Inflammatory macrophage treated with lipopolysaccharide for 1 hour (primary cell): ENCODE measurements at places on chromosomes 7 and 10.

- DNase-seq, result no peak
Observed at GRCh38 chr10:95561864-95562177, 650 bp upstream of the SORBS1 start.

GRCh38 chr10:104314591-104315485 is 23.4 kb downstream of the ITPRIP start:
- DNase-seq, result no peak

GRCh38 chr10:499991-500390 is 189.5 kb downstream of the DIP2C start:
- no peak for DNase-seq

GRCh38 chr10:99329304-99329553 is at the start of gene CNNM1:
Gene CNNM1, plus strand, starts transcription at chr10:99329356. Its CDS starts 32 bp downstream, at chr10:99329388.
- DNase-seq, result no peak

DNA sequence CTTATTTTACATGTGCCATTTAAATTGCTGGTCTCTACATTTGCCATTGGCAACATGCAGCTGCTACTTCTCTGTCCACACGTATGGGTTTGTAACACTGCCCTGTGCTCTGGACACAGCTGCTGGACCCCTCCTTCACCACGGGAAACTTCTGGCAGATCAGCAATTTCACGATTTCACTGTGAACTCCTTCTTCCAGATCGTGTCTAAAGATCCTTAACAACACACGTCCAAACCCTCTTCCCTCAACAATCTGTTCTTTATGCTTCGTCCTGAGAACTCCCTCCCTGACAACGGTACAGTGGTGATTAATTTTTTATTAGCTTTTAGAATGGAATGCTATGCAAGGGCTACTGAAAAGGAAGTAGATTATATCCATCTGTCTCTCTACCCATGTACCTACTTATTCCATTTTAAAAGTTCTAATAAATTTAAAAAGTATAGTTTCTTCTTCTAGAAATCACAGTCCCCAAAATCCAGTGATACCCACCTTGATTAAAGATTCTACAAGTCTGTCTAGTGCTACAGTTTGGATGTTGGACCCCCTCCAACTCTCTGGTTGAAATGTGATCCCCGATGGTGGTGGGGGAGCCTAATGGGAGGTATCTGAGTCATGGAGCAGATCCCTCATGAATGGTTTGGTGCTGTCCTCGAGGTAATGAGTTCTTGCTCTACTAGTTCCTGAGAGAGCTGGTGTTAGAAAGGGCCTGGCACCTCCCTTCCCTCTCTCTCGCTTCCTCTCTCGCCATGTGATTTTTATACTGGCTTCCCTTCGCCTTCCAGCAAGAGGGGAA is 81.0 kb downstream of the KIAA1549 start:
- no peak for DNase-seq

DNA sequence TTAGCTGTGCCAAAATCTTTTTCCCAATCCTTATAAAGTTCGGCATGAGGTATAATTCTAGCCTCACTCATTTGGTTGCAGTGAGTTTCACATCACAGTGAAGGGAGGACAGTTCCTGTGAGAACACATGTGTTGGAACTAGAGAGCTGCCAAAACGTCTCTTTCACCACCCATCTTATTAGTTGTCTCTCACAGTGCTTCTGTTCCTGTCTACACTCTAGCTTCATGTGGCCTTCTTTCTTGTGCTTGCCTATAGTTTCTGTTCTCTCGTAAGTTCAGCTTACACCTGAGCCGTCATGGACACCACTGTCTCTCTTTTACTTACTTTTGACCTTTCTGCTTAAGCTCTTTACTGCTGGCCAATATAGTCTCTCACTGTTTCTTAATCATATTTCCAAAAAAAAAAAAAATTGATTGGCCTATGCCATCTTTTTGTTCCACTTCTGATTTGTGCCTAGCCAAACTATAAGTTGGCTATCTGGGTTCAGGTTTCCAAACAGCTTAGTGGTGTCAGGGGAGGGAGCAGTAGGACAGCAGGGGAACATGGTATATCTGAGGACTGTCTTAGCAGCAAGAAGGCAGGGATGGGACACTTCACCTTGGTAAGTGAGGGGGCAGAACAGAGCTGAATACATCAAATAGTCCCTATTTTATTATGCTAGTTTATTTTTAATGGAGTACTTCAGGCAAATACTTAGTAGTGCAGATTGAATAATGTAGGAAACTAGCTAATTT is 38.0 kb downstream of the ZNRF2 start:
- no peak for DNase-seq

GRCh38 chr10:12579954-12580858 is 230.9 kb downstream of the CAMK1D start:
- DNase-seq, result no peak

DNA sequence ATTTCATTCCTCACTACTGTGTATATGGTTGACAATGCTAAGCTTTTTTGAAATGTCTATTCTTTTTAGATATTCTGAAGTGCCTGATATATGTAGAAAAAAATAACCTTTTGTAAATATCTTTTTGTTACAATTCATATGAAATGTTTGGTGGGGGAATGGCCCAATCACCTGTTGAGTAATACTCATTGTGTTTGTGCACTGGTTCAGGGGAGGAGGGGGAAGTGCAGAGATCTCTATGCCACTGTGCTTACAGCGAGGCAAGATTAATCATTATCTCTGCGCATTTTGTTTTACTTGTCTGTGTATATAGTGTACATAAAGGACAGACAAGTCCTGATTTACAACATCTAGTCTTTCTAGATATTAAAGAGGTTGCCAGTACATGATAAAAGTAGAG is 25.2 kb downstream of the NUP42 start:
- DNase-seq, result peak; percentile 51

DNA sequence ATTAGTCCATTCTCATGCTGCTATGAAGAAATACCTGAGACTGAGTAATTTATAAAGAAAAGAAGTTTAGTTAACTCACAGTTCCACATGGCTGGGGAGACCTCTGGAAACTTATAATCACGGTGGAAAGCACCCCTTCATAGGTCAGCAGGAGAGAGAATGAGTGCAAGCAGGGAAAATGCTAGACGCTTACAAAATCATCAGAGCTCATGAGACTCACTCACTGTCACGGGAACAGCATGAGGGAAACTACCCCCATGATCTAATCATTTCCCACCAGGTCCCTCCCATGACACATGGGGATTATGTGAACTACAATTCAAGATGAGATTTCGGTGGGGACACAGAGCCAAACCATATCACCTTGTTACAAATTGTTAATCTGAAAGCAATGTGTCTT is 15.8 kb downstream of the TAS2R39 start:
- peak; percentile 34 for DNase-seq

DNA sequence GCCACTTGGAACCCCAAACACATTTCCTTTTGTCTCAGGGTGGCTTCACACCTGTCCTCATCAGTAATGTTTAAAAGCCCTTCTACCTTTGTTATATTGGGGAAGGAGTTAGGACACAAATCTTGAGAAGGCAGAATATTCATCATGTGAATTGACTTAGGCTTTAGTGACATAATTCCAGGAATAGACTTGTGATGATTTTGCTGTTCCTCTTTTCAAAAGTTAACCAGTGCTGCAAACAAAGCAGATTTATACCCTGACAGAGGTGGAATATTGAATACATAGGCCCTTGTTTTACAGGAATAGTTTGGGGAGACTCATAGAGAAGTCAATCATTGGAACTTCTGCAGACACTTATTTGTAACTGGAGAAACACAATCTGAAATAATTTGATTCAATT is 27.0 kb downstream of the ZNF786 start:
- DNase-seq, result peak; percentile 56

- DNase-seq, result no peak
Observed at GRCh38 chr10:29881336-29881771, 178.0 kb downstream of the JCAD start.

DNA sequence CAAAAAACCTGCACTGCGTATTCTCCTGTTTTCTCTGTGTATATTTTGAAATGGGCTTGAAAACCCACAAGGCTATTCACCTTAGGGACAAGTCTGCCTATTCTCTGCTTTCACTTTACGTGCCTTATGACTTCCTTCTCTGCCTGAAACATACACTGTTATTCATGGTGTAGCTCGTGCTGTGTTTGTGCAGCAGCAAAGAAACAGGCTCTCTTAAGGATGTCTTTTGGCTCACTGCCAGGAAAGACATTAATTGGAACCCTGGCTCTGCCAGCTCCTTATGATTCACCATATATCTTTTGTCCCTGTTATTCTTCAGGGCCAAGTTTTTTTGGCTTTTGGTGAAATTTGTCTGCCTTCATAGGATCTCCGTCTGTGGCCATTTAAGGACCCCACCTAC is 92.4 kb downstream of the TMEM106B start:
- no peak for DNase-seq

- no peak for DNase-seq
Observed at GRCh38 chr7:155509359-155509724, 37.0 kb downstream of the CNPY1 start.

- peak; percentile 59 for DNase-seq
Observed at GRCh38 chr10:96440361-96441292, 73.1 kb downstream of the TLL2 start.

DNA sequence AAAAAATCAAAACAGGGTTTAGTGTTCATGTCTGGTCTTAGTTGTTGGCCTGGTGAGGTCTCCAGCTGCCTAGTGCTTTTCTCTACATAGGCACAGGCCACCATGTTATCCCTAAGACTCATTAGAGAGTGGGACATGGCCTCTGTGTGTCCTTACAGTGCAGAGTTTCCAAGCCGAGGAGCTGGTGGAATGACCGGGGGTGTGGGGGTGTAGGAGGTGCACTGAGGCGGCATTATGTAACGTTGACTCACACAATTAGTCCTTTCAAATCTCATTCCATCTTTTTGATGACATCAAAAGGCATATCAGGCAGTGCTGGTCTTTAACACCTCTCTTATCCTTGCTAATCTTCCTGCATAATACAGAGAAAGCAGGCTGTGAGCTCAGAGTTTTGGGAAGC is 71.3 kb downstream of the MTPN start:
- DNase-seq, result no peak

DNA sequence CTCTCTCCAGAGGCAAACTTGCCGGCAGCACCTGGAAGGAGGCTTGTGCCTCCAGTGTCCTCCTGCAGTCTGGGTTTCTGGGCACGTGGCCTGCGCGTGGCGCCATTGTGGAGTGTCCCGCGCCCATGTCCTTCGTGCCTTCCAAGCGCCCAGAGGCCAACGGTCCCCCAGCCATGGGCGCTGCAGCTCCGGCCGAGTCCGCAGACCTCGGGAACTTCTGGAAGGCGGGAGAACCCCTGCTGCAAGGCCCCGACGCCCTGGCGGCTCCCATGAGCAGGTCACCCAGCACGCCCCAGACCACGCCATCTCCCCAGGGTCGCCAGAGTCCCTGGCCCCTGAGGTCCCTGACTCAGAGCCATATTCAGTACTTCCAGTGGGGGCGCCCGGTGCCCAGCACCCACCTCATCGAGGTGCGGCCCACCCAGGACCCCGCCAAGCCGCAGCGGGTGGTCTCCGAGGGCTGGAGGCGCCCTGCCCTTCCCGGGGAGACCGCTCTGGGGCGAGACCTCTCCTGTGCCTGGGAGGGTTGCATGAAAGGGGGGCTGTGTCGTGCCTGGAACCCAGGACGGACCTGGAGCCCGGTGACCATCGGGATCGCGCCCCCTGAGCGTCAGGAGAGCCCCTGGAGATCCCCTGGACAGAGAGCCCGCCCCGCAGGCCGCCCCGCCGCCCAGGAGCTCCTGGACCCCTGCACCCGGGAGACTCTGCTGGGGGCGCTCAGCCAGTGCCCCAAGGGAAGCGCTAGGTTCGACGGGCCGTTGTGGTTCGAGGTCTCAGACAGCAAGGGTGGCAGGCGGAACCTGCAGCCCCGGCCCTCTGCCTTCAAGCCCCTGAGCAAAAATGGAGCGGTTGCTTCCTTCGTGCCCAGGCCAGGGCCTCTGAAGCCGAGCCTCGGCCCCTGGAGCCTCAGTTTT is at the start of gene POM121L12:
Gene POM121L12, plus strand, starts transcription at position 135 of the 914 bp plus-strand sequence. Its CDS starts 39 bp downstream, at position 174.
- DNase-seq, result no peak

DNA sequence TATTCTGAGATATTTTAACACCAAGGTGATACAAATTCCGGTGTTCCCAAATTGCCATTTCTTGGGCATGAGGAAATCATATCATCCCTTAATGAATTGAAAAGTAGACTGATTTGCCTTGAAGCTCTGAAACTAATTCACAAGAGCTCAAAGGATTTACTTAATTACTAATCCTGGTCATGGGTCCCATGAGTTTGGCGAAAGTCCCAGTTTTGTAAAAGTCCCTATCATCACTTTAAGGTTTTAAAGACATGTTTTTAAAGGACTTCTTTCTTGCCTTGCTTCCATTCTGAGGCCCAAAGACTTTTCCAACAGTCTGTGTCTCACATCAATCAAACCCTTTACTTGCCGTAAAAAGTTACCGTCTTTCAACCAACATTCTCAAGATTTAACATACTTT is 377.9 kb downstream of the DNAJB9 start:
- no peak for DNase-seq

- no peak for DNase-seq
Observed at GRCh38 chr7:158784270-158784669, 45.0 kb downstream of the ESYT2 start.

DNA sequence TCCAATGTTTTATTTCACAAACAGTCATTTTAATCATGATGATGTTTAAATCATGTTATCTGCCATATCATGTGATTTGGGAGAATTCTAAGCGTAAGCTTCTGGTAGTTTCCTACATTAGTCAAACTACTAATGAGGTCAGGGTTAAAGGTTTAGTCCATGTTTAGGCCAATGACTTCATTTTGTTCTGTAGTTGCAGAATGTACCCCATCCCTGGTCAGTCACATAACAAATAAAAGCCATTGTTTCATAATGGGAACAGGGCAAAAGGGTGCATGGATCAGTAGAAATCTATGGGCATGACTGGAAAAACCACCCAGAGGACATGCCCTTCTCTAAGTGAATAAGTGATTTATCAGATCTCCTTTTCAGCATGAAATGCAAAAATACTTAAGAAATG is 138.4 kb upstream of the ABCB5 start:
- DNase-seq, result peak; percentile 94

- DNase-seq, result no peak
Observed at GRCh38 chr7:85561706-85562105, 374.9 kb upstream of the SEMA3D start.

DNA sequence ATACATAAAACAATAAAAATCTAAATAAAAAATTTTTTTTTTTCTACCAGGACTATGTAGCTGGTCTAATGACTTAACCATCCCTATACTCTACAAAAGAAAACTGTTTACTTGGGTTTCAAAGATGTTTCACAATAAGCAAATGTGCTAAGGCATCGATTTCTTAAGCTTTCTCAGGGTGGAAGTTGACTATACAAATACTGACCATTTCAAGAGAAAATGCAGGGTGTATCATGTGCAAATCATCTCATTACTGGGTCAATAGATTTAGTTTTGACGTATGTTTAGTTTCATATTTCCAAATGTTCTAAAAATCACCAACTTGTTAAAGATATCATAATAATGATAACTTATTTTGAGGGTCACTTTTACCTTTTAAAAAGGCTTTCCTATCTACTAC is 7.5 kb downstream of the NRP1 start:
- DNase-seq, result peak; percentile 54

- DNase-seq, result no peak
Observed at GRCh38 chr7:128115821-128116723, 84.8 kb upstream of the LRRC4 start.

- DNase-seq, result peak; percentile 15
Observed at GRCh38 chr10:91761721-91762120, 36.5 kb upstream of the TNKS2 start.

GRCh38 chr10:12195281-12195602 is 449 bp downstream of the NUDT5 start:
- no peak for DNase-seq

GRCh38 chr10:48333856-48334255 is 27.4 kb downstream of the MAPK8 start:
- no peak for DNase-seq

- DNase-seq, result no peak
Observed at GRCh38 chr10:119863951-119864565, 8.6 kb downstream of the MCMBP start.
